Bronchial smooth muscle cell (primary cell): ENCODE measurements at places on chromosomes 6 and 20. TPM values are rescaled to one million over a fixed set of nuclear protein-coding genes. Genes with fewer than 3 reads are reported as not detected.

KHDRBS2 gene
- total RNA-seq = not detected in 2 replicates

PRRT1 gene
- 0.09 and 0.32 TPM in 2 replicates for total RNA-seq

SYS1 gene
- 15.8 and 34.5 TPM in 2 replicates for total RNA-seq

MUC22 gene
- not detected in 2 replicates for total RNA-seq

FOXQ1 gene
- 1.3 and 2.2 TPM in 2 replicates for total RNA-seq

RUNX2 gene
- 0.52 and 1.3 TPM in 2 replicates for total RNA-seq

SCUBE3 gene
- total RNA-seq = 2.4 and 2.8 TPM in 2 replicates
